Fibroblast of the aortic adventitia (primary cell): ENCODE measurements at places on chromosomes 1 and 21.

DNA sequence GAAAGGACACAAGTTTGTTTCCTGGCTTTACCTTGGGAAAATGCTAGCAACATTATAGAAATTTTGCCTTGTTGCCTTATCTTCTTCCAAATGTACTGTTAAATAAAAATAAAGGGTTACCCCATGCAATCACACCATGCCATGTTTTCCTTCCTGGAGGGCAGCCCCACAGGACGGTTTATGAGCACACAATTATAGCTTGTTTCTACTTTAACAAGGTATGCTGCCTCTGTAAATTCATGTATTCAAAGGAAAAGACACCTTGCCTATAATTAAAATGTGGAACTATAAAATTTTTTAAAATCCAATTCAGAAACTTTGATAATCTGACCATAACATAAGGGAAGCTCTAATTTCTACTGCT is 63.4 kb downstream of the CAPN2 start:
- no peak for DNase-seq

DNA sequence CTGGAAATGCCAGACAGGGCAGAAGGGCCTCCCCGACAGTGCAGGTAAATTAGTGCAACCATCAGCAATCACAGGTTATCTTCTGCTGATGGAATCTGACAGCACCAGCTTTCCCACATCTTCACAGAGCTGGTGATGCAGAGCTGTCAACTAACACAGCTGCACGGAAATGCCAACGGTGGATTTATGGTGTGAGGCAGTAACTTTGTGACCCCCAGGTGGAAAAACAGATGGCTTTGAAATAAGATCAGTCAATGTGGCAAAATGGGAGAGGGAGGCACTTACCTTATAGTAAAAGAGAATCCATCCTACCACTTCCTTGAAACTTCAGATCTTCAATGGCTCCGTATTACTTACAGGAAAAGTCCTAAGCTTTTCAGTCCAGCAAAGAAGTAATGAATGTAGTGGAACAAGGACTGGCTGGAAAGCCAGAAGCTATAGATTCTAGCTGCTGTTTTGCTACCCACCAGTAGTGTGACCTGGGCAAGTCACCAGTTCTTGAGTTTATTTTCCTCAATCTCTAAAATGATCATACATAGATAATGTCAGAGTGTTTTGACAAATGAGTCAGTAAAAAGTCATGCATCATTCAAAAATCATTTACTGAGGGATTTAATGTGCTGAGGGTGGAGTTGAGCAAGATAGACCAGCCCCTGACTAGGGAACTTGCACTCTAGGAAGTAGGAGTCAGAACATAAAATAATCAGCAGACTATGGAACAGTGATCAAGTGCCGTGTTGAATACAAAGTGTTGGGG is 245.7 kb upstream of the JUN start:
- DNase-seq = no peak

DNA sequence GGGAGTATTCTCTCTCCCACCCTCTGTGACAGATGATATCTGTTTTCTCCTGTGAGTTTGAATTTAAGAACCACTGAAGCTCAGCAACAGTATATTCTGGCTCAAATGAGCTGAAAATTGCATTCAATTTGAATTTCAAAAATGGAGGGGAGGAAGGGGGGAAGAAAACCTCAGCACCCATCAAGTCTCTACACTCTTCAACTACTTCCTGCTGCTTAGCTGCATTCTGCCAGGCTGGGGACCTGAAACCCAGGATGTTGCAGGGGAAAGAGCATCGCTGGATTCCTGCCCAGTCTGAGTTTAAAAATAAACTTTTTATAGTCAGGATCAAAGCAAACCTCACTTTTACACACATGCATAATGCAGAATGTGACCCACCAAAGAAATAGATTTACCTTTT is 214.3 kb upstream of the ESRRG start:
- no peak for DNase-seq

DNA sequence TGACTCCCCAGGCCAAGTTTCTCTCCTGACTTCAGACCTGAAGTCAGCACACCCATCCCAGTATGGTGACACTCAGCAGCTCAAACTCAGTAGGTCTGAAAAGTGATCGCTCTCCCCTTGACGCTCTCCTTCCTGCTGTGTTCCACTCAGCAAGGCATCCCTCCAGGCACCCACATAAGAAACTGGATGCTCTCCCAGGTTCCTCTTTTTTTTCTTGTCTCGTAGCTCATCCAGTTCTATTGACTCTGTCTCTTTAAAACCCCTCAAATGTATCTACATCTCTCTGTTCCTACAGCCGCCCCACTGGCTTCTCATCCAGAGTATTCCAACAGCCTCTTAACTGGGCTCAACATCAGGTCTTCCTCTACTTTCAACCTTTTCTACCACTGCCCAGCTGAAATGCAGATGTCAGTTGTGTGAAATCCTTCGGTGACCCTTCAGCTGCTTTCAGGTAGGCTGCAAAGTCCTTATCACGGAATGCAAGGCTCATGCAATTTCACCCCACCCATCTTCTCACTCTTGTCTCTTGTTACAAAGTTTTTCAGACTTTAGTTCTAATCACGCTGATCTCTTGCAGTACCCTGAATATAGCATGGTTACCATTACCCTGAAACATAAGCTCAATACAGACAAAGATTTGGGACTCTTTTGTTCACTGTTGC is 286.2 kb upstream of the POU3F1 start:
- DNase-seq = no peak

DNA sequence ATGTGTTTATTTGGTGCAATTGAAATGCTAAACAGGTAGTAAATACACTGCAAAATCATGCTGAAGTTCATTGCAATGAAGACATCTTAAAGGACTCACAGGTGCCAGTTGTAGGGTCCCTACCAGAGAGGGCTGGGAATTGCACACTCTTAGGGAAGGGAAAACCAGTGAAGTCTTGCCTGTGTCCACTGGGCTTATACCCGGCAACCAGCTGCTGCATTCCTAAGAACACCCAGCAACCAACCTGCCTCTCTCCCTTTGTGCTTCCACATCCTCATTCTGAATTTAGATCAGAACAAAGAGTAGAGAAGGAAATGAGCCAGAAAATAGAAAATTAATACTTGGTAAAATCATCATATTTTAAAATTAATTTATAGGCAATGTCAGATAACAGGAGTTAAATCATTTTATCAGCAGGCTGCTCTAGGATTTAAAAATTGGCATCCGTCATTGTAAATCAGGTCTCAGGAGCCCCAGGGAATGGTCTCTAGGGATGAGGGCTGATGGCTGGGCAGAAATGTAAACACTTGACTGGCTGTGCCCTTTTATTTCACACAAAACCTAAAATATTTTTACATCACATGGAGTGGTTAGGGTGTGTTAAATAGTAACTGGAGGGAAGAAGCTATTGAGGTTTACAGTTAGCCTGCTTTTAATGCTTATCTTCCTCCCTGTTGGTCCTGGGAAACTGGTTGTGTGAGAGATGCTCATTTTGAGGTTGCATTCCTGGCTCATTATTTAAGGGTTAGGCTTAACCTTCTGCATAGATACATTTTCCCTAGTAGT is 31.3 kb downstream of the PTGFRN start:
- DNase-seq = no peak

DNA sequence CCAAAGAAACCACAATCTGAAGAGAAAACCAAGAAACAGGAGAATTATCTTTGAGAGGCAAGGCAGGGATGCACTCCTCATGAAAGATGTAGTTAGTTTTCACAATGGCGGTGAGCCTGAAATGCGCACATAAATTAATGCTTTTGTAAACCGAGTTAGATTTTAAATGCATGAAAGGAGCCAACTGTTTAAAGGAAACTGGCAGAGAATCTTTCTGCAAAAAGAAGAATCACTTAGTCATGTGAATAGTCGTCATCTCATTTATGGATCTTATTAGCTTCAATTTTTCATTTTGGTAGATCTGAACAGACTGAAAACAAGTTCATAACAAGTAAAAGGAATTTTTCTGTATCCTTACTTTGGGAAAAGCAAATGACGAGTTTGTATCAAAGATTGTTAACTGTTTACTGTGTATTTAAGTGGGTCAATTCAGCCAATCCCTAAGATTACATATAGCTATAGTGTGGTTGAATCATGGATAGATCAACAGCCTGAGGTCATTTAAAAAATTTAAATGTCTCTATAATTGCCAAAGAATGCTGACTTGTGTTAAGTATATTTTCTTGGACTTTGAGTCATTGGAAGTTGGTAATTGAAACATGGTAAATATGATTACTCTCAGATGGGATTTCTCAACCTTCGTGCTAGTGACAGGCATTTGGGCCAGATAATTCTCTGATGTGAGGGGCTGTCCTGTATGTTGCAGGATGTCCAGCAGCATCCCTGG is 226.6 kb upstream of the KAZN start:
- DNase-seq = peak; percentile 17

- no peak for DNase-seq
Observed at GRCh38 chr1:211320980-211321379, 5.7 kb upstream of the TRAF5 start.

- no peak for DNase-seq
Observed at GRCh38 chr1:61046434-61046833, 35.9 kb upstream of the NFIA start.

DNA sequence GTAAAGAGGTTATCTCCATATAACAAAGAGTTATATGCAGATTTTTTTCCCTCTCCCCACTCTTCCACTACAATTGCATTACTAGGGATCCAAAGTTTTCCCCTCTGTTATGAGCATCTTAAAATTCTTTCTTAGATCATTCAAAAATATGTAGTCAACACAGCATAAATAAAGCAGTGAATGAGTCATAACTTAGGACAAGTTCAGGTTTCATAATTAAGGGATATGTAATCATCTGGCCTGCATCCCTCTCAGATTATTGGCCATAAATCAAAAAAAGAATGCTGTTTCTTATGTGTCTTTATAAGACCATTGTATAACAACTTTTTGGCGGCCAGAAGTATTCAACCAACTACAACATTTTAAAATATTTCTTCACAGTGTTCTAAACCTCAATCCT is 1526.1 kb downstream of the KCNT2 start:
- DNase-seq = no peak

DNA sequence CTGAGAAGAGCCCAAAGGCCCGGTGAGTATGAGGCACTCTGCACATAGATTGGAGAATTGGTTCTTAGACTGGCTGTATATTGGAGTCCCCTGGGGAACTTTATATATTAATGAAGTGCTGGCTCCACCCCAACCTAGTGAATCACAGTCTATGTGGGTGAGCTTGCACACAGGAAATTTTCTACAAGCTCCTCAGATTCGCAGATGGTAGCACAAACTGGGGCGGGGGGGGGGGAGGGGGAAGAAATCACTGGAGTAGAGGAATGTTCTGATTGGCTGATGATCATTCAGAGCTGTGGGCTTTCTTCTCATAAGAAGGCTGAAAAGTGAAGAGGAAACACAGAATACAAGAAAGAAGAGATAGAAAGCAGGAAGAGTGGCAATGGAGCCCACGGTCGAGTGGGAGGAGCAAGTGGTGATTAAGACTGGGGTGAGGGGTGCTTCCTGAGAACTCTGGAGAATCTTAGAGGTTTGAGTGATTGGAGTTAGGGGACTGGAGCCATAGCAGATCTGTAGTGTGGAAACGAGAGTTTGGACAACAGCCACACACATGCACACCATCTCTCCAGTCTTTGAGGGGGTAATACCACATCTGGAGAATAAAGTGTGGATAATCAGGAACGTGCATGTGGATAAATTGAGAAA is 465.9 kb upstream of the DAB1 start:
- no peak for DNase-seq

- DNase-seq = no peak
Observed at GRCh38 chr1:35588197-35588910, 15.2 kb downstream of the TFAP2E start.

- peak; percentile 81 for DNase-seq
Observed at GRCh38 chr21:44297525-44298290, 2.1 kb upstream of the PFKL start.

DNA sequence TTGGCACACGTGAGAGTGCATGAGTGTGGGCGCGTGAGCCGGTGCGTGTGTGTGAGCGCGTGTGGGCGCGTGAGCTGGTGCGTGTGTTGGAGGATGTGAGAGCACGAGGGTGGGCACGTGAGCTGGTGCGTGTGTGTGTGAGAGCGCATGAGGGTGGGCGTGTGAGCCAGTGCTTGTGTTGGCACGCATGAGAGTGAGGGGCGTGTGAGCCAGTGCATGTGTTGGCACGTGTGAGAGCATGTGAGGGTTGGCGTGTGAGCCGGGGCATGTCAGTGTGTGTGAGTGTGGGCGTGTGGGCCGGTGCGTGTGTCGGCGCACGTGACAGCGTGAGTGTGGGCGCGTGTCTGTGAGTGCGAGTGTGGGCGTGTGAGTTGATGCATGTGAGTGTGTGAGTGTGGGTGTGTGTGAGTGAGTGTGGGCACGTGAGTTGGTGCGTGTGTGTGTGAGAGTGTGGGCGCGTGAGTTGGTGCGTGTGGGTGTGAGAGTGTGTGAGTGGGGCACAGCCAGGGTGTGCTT is 45.7 kb upstream of the ARHGEF16 start:
- no peak for DNase-seq

DNA sequence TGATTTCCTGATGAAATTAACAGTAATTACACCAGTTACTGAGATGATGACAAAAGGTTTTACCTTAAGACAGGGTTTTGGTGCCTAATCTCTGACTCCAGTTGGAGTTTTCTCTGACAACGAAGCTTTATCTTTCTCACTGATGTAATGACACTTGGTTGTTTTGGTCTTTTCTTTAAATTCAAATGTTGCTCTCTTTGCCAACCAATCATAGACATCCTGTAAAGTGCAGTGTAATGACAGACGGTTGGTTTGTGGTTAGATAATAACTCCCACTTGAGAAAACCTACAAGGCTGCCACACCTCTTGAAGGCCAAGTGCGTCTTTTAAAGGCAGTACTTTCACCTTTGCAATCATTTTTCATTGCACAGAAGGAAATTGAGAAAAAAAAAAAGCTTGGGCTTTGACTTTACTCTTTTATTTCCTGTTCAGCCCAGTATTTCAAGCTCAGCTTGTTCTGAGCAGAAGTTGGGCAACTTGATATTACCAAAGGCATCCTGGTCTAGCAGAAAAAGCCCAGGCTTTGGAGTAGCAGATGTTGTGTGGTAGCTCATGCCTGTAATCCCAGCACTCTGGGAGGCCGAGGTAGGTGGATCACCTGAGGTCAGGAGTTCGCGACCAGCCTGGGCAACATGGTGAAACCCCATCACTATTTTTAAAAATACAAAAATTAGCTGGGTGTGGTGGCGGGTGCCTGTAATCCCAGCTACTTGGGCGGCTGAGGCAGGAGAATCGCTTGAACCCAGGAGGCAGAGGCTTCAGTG is 14.9 kb downstream of the PDIK1L start:
- peak; percentile 43 for DNase-seq

GRCh38 chr1:154344977-154345837 is 19.9 kb downstream of the ATP8B2 start:
- peak; percentile 55 for DNase-seq

GRCh38 chr1:114353262-114353661 is 157.7 kb downstream of the TRIM33 start:
- peak; percentile 70 for DNase-seq
